NCI-H1417 treated with DMSO at 0.1 percent for 48 hours (cell line): ENCODE measurements at places on chromosomes 16 and 17.

DNA sequence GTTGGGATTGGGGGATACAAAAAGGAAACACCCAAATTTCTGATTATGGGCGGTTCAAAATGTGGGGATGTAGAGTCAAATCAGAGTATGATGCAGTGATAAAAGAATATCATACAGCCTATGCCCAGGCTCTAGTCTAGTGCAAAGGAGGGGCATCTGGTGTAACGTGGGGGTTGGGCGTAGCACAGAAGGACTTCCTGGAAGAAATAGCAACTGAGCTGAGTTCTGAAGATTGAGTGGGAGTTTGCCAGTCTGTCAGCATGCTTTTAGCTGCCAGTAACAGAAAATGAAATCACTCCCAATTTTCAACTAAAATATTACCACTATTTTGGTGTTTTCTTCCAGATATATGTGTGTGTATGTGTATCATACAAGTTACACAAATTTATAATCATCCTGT is 196.9 kb downstream of the SPECC1 start:
- no peak for DNase-seq

- DNase-seq: no peak
These were observed 94.2 kb upstream of the HSBP1 start for GRCh38 chr16:83713597-83713996.

DNA sequence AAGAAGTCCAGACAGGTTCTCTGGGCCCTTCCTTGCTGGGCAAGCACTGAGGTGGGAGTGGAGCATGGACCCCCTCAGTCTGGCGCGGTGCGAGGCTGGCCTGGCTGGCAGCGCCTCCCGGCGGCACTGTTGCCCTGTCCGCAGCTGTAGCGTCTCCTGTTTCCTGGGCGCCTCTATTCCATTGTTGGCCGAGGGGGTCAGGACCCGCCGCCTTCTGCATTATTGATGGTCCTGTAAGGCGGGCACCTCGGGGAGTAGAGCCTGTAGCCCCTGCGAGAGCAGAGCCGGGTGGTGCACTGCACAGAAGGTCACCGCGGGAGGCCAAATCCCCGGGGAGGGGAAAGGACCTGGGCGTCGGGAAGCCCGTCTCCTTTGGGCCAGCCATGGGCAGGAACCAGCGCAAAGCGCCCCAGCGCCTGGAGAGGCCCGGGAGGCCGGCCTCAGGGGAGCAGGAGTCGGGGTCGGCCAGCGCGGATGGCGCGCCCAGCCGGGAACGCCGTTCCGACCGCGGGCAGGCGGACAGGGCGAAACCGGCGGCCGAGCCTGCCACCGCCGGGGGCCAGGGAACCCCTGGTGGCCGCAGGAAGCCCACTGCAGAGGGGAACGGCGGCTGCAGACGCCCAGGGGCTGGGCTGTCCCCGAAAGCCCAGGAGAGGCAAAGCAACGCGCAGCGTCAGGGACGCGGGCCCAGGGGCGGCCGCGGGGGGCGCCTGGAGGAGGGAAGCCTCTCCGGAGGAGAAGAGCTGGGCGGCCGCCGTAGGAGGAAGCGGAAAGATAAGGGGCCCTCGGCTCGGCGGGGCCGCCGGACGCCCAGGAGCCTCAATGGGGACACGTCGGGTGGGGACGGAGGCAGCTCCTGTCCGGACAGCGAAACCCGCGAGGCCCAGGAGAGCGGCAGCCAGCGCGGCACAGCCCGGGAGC is at the start of gene MYO15B:
Gene MYO15B, plus strand, starts transcription at position 126 of the 921 bp plus-strand sequence. Its CDS starts 258 bp downstream, at position 384.
- DNase-seq: no peak

- no peak for DNase-seq
These were observed 22.9 kb downstream of the ADORA2B start for GRCh38 chr17:15967706-15968399.

DNA sequence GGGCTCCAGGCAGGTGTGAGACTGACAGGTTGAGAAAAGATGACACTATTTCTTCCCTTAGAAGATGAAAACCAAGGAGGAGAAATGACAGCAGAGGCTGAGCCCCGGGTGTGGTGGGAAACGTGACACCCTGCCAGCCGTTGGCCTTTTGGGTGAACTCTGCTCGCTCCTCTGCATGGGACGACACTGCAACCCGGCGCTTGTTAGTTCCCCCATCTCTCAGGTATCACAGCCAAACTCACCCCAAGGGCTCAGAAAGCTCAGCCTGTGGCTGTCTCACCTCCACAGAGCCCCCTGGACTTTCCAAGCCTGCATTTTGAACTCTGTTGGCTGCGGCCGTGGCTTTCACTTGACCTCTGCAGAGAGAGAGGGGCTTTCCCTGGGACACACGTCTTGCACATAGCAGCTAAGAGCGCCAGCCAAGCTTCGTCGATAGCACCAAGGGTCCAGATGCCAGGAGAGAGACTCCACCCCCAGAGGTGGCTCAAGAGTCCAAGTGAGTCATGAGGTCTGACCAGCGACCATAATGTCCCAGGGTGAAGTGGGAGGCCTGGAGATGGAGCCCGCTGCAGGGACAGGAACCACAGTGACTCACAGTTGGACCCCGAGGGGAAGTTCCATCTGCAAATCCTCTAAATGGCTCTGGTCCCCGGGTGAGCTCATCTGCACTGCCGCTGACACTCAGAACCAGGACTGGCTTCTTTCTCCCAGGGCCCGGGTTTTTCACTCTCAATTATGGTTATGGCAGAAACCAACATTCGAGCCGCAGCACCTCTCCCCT is 301.9 kb downstream of the SOX9 start:
- no peak for DNase-seq

GRCh38 chr17:31918701-31919128 is 17.2 kb upstream of the UTP6 start:
- DNase-seq: no peak

- DNase-seq: no peak
These were observed 718 bp upstream of the CBFB start for GRCh38 chr16:67028167-67028695.

DNA sequence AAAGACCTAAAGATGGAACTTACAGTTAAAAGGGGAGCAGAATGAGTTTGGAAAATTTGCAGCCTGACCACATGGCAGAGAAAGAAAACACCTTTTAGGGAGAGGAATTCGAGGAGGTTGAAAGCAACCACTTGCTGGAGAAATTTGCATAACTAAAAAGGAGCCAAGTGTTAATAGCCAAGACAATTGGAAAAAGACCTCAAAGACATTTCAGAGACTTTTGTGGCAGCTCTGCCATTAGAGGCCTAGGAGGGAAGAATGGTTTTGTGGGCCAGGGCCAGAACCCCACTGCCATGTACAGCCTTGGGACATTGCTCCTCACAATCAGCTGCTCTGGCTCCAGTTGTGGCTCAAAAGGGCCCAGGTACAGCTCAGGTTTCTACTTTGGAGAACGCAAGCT is 338.5 kb downstream of the UTP18 start:
- no peak for DNase-seq

DNA sequence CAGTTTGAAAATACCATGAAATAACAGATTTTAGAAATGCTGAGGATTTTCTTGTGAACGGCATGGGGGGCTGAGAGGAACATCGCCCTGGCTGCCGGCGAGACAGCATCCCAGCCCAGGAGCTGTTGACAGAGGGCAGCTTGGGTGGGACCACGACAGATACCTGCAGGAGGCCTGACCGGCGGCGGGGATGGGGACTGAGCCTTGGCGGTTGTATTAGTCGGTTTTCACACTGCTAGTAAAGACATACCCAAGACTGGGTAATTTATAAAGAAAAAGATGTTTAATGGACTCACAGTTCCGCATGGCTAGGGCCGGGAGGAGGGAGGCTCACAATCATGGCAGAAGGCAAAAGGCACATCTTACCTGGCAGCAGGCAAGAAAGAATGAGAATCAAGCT is 82.3 kb upstream of the DNAH17 start:
- DNase-seq: no peak

GRCh38 chr17:35433075-35433894 is 985 bp upstream of the SLFN12 start:
- no peak for DNase-seq

DNA sequence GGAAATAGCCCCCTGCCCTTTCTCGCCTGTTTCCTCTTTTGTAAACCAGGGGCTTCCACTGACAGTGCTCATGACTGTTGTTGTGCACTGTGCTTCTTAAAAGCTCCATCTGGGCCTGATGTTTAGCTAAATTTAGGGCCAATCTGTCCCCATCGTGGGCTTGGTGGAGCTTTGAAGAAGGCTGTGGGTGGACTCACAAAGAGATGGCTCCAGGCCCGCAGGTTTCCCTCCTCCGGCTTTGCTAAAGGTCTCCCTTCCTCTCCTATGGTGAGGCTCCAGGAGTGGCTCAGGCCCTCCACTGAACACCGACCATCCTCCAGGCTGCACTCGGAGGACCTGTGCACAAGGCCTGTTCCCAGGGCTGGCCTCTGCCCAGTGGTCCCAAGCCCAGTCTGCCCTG is 30.2 kb upstream of the XPO6 start:
- DNase-seq: no peak
